Forelimb muscle (tissue), 1 donor: ENCODE measurements at places on chromosomes 5 and 9. TPM values are rescaled to one million over a fixed set of nuclear protein-coding genes. Genes with fewer than 3 reads are reported as not detected.

DNA sequence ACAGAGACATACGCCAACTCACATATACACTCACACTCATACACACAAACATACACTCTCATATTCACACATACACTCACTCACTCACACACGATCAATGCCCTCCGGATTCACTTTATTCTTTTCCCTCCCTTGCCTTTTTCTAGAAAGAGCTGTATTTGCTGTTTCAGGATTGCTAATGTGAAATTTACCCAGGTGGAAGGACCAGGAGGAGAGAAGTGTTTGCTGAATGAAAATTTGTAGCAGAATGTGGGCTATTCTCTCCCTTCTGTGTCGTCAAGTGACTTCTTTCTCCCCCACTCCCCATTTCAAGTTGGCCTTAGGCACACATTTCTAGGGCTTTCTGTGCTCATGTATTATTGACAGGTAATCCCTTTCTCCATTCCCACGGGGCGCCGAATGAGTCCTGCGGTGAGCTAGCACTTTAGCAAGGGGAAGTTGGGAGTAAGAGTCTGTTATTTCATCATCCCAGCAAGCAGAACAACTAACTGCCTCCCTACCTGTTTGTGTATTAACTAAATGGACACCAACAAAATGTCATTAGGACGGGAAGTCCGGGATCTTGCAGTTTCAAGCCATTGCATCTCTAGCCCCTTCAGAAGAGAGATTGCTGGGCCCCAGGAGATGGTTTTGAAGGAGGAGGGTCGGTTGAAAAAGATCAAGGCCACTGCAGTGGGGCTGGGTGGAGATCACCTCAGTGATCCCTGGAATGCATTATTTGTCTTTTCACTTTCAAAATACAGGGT is 97.1 kb upstream of the TAF11L2 start:
- DNase-seq, result no peak

GRCh38 chr9:137056739-137057415 is 3.0 kb upstream of the ENTPD2 start:
- DNase-seq, result no peak

Gene NMUR2
- polyA plus RNA-seq, result 0.19 TPM

GRCh38 chr5:158022393-158022792 is 163.4 kb upstream of the CLINT1 start:
- DNase-seq, result no peak

DNA sequence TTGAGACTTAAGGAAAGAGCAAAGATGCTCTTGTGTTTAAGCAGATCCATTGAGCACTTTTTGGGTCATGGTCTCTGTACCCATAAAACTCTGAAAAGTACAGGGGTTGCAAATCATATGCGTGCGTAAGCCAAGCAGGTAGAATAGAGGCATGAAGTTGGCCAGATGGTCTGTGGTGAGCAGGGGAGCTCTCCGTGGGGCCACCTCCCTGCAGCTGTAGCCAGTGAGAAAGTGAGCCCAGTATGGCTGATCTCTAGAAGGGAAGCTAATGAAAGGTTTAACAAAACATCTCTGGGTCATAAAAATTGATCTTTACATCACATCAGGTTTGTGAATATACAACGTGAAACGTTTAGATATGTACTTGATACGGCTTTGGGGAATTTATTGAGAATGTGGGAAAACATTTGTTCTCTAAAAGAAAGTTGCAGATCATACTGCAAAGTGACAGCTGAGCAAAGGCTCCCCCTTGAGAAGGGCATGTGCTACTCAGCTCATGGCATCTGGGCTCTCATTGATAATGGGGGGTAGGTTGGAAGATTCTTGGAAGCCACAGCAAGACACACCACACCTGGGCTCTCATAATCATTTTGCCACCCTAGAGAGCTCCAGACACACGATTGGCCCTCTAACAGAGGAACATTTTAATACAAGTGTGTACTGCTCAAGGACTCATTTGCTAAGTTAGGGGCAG is 30.6 kb downstream of the SH3GL2 start:
- no peak for DNase-seq

DNA sequence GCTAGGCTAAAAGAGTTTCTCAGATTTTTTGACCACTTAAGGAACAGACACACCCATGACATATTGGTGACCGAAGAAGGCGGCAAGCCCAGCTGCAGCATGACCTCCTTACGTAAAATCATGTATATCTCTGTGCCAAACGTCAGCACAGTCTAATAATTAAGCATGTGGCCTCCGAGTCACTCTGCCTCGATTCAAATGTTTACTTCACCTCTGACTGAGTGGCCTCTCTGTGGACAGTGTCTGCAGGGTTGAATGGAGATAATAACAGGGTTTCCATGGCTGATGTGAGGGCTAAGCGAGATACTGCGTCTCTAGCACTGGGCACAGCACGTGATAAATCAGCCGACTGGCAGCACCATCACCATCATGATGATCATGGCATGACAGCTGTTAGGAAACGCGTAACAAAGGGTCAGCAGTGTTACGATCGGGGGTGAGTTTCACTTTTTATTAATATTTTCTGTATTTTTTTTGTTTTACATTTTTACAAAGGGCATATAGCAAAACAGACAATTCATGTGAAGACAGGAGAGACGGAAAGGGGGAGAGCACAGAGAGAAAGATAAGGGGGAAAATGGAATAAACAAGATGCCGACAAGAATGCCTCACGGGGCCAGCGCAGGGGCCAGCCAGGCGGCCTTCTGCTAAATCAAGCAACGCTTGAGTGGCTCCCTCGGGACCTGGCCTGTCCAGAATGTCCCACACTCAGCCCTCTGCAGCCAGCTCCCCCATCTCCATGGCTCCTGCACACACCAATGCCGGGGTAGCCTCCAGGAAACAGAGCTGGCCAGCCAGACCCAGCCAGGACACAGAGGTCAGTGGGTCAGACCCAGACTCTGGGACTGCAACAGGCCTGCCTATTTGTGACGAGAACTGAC is 60.3 kb downstream of the ADAMTS2 start:
- DNase-seq, result no peak
